ENCODE measurements at places on chromosomes 2 and 18.

DNA sequence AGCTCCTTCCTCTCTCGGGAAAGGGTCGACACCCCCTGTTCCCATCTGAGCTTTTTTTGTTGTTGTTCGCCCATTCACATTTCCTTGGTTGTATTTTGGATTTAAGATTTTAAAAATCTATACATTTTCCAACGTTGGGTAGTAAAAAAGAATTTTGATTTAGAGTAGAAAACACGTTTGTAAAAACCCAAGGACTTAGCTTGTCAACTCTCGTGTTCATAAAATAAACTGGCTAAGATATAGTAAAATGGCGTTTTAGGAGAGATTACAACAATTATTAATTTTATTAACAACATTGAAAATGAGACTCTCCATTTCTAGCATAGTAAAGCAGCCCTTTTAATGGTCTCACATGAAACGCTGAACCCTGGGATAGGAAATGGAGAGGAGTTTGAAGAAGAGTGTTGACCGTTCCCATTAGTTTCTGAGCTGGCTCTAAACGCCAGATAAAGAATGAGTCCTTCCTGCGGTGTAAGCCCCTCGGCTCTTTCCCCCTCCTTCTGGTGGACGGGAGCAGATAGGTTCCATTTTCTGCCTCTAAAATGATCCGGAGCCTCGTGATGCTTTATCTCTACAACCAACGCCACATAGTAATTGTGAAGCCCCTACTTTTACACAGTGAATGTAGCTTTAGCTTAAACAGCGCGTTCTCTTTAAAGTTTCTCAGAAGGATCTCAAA, 24.0 kb upstream of the ZNF516 start:
- DNase-seq: no peak

- DNase-seq: no peak
Observed at GRCh38 chr2:39710807-39711206, 45.1 kb downstream of the TMEM178A start.

DNA sequence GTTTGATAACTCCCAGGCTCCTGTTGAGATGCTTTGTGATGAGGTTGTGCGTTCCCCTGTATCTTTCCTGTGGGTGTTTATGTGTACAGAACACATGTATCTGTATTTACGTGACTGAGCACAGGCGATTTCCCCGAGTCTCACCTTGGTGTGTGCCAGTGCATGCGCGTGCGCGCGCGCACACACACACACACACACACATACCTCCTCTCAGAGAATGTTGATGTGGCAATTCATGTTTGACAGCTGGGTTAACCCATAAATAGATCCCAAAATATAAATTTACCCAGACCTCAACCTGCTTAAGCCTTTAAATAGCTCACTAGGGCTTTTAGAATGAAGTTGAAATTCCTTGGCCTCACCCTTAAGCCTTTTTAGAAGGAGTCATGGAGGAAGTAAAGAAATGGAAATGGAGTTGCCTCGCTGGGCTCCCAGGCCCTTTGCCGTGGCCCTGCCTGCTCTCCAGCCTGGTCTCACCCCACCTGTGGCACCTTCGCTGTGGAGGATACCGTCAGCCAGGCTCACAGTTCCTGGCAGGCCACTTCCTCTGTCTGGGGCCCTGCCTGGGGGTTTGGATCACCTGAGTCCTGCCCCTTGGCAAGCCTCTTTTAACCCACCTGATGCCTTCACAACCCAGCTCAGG, 20.3 kb downstream of the AGAP1 start:
- DNase-seq: no peak

DNA sequence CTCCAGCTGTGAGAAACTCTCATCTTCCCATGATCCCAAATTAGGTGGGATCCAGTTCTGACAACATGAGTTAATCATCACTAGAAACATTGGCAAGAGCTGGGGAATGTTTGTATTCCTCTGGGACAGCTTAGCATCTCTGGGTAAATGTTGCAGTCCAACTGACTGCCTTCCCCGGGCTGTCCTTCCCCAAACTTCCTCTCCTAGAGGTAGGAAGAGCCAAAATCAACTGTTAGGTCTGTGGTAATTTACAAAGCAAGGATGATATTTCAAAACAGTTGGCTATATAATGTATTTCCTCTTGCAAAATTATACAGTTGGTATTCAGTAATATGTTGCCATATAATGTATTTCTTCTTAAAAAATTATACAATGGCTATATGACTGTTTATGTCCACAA, 148.5 kb downstream of the MGAT5 start:
- DNase-seq: no peak

DNA sequence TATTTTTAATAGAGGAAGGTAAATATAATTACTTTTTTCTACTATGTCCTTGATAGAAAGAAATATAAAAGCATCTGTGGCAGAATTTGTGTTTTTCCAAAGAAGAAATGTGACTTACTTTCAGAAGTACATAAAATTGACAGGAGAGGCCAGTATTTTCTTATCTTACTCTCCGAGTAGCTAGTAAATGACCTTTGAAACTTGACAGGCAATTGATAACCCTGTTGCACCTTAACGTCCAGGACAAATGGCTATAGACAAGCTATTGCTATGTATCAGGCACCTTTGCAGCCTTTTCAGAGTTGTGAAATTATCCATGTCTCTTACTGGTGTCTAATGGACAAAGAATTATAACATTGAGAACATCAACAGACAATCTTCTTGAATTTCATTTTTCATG, 63.0 kb upstream of the TNFRSF11A start:
- DNase-seq: no peak

- no peak for DNase-seq
Observed at GRCh38 chr2:116582850-116583249, 1231.6 kb upstream of the DDX18 start.

- no peak for DNase-seq
Observed at GRCh38 chr18:76996429-76996828, 136.2 kb downstream of the MBP start.

DNA sequence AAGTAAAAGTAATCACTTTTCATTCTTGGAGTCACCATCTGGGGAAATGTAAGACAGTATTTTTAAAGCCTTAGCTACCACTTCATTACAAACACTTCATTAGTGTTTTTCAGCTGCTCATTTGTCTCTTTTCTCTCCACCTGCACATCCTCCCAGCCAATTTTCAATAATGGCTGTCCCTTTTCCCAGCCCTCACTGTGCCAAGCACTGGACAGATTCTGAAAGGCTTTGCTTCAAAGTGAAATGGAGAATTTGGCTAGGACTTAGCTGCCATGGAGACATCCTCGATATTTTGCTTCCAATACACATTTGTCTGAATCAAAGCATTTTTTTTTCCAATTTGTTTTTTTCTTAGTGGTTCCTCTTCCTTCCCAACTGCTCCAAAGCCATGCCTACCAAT, 272.4 kb upstream of the NRXN1 start:
- no peak for DNase-seq

- no peak for DNase-seq
Observed at GRCh38 chr2:46591562-46591961, 112.2 kb downstream of the TMEM247 start.

- DNase-seq: no peak
Observed at GRCh38 chr2:38394903-38395341, 17.8 kb upstream of the ATL2 start.

DNA sequence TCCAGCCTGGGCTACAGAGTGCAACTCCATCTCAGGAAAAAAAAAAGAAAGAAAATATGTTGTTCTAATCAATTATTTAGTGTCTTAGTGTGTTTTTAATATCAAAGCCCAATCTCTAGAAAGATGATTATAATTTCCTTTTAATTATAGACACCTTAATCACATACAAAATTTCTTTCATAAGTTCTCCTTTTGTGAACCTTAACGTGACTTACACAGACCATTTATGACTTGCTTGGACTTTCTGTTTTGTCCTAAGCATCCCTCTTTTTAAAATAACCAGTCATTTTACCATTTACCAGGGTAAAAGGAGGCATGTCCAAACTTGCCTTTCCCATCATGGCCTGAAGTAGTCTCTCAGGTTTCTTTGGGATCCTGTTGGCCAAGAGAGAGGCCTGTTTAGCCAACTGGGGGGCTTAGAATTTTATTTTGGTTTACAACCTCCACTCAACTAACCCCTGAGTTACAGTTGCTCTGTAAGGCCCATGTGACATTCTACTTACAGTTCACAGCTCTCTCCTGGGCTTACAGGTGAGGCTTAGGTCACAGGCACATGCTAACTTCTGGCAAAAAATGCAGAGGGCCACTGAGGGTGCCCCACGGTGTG, 23.9 kb upstream of the GPR155 start:
- DNase-seq: no peak

DNA sequence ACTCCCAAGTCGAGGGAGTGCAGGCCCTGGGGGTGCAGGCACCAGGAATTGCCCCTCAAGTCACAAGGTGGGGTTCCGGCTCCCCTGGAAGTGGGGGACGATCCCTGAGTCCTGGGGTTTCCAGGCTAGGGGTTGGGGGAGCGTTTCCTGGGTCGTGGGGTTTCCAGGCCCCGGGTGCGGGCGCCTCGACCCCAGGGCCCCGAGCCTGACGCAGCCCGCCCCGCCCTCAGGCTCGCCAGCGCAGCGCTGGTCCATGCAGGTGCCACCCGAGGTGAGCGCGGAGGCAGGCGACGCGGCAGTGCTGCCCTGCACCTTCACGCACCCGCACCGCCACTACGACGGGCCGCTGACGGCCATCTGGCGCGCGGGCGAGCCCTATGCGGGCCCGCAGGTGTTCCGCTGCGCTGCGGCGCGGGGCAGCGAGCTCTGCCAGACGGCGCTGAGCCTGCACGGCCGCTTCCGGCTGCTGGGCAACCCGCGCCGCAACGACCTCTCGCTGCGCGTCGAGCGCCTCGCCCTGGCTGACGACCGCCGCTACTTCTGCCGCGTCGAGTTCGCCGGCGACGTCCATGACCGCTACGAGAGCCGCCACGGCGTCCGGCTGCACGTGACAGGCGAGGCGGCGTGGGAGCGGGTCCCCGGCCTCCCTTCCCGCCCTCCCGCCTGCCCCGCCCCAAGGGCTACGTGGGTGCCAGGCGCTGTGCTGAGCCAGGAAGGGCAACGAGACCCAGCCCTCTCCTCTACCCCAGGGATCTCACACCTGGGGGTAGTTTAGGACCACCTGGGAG, 12.0 kb downstream of the SIGLEC15 start:
- no peak for DNase-seq

DNA sequence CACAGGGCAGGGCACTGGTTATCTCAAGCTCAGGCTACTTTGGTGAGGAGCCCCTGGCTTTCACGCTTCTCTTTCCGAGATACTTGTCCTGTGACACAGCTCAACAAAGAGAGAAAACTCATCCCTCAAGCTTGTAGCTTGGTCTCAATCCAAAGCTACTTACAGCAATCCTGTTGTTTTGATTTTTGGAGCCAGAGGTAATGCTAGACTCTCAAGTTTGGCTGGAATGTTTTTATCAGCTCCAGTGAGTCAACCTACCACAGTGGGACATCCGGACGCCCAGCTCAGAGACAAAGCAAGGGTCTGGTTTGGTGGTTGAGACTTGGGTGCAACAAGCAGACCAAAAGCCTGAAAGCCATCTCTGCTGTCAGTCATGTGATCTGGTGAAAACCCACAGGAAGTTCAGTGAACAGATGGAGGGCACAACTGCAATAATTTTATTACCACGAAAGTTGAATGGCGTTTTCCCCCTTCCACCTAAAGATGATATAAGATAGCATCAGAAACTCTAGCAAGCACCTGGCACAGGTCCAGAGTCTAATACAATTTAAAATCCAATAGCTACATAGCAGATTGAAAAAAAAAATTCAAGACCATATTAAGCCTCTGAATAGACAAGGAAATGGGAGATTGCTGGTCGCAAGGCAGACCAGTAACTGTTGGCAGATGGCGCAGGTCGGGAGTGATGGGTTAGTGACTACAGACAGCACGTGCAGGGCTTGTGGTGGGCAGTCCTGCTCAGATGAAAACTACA, 102.3 kb upstream of the SMAD7 start:
- no peak for DNase-seq

DNA sequence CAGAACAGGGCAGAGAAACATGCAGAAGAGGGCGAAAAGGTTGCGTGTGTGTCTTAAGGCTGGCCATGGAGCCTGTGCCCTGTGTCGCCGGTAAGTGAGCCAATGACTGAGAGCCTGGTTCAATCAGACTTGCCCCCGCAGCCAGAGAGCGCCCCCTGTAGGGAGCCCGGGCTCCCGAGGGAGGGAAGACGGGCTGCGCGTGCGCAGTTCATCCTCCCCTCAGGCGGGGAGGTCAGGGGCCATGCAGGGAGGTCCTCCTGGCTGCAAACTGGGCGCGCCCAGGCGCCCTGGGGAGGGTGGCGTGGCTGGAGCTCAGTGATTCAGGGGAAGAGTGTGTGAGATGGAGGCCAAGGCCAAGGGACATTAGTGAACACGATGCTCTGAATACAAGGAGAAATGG, 276.6 kb downstream of the PHLPP1 start:
- no peak for DNase-seq

GRCh38 chr2:34991508-34992274, 1363.9 kb upstream of the CRIM1 start:
- no peak for DNase-seq

DNA sequence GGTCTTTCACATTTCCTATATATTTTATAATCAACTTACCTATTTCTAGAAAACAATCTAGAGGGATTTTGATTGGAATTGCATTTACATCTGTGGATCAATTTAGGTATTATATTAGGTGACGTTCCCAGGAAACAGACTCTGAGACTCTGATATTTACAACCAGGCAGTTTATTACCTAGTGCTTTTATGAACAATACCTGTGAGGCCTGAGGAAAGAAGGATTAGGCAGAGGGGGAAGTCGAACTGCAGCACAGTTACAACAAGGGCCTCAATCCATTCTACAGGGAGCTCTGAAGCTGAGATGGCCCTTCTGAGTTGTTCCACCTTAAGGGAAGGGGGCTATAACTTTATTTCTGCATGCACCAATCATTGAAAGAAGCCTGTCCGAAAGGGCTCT, 206.9 kb downstream of the MYO1B start:
- no peak for DNase-seq

DNA sequence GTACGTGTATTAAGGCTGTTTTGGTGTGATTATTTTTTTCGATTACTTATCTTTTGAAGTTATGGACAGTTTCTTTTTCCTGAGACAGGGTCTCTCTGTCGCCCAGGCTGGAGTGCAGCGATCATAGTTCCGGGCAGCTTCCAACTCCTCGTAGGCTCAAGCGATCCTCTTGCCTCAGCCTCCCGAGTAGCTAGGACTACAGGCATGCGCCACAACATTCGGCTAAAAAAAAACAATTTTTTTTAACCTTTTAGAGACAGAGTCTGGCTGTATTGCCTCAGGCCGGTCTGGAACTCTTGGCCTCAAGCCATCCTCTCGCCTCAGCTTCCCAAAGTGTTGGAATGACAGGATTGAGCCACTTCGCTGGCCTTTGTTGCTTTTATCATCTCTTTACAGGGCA, 945 bp downstream of the HAT1 start:
- no peak for DNase-seq

- no peak for DNase-seq
Observed at GRCh38 chr18:3595369-3596273, 145.6 kb downstream of the TGIF1 start.

GRCh38 chr2:238459081-238459629, 32.4 kb downstream of the ASB1 start:
- DNase-seq: no peak

GRCh38 chr2:233141901-233142300, 81.8 kb downstream of the INPP5D start:
- DNase-seq: no peak

All from stimulated activated CD4-positive, alpha-beta T cell treated with anti-CD3 and anti-CD28 coated beads, TNF-alpha, amount 100 ng/mL, for 1 hour (primary cell).